CD4-positive, alpha-beta T cell treated with Interleukin-2 at 100 ng/mL for 4 hours (primary cell): ENCODE measurements at places on chromosomes 2 and 18.

- DNase-seq, result no peak
Measured at GRCh38 chr18:51753365-51754057, 556.0 kb upstream of the MEX3C start.

GRCh38 chr2:201500534-201500933 is 49.0 kb downstream of the STRADB start:
- DNase-seq, result no peak

DNA sequence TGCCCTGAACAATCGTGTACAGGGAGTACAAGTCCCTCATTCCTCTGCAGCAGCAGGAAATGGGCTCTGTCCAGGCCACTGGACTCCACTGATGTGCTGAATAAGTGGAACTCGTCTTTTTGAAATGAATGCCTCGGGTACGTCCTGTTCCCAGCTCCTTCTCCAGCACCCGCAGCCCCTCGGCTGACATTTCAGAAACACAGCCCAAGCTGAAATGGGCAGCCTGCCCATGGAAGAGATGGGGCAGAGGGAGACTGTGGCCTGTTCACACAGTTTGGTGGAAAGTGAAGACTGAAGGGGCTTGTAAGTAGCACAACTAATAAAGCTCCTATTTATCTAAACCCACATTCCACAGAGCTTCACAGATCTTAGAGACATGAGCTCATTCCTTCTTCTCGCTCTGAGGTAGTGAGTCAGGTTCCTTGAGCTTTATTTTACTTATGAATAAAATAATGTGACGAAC is 498.6 kb downstream of the TXNL1 start:
- no peak for DNase-seq

DNA sequence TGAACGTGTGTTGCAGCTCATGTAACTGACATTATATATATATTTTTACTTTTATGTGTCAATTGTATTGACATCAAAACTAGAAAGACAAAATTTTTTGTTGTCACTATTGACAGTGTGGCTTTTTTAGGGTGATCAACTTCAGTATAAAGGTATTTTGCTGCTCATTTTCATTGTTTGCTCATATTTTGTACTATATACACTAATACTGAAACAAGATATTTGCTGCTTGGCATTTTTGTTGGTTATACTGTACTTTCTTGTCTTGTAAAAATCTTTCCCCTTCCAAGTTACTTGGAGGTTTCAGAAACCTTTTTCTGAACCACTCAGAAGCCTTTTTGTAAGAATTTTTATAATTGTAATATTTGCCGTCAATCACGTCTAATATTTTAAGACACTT is 16.5 kb downstream of the AFTPH start:
- no peak for DNase-seq

DNA sequence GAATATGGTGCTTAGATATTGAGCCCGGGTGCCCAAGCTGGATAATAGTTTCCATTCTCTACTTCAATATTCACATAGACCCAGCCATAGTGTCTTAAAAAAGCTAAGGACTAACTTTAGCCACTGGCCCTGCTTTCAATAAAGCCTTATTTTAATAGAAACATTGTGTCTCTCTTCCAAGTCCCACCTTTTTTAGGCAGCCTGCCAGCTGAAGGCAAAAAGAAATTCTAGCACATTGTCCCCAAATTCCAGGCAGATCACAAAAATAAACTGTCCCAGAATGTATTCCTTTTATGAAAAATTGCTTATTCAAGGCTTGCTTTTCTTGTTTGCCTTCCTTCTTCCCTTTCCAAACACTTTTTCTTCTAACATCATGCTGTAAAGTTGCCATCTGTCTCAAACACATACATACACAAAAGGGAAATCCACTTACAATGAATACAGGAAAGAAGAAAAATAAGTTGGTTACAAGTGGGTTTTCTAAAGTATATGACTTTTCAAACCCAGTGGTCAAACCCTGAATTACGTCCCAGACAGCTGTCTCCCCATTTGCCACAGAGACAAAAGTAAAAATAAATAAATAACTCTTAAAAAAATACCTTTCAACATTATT is 778.5 kb downstream of the BCL11A start:
- no peak for DNase-seq

GRCh38 chr2:239896075-239896474 is 129.1 kb downstream of the NDUFA10 start:
- DNase-seq, result no peak

- peak; percentile 70 for DNase-seq
Measured at GRCh38 chr2:218284106-218284811, 8.0 kb downstream of the TMBIM1 start.

- no peak for DNase-seq
Measured at GRCh38 chr2:105854972-105855371, 110.3 kb downstream of the NCK2 start.

DNA sequence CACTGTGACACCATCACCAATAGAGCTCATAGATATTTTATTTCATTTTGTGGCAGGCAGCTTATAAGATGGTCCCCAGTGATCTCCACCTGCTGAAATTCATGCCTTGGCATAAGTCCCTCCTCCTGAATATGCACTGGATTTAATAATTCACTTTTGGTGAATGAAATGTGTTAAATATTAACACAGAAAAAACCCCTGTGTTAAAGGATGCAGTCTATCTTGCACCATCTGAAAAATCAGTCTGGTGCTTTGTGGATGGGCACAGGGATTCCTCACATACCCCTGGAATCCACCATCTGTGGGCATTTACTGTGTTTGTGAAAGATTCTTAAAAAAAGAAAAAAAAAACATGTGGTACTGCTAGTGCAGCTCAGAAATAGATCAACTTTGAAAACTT is 26.1 kb upstream of the WIPF1 start:
- no peak for DNase-seq

- peak; percentile 21 for DNase-seq
Measured at GRCh38 chr2:204691911-204692510, 146.7 kb downstream of the PARD3B start.

- no peak for DNase-seq
Measured at GRCh38 chr2:15912203-15912602, 28.1 kb upstream of the MYCN start.

- no peak for DNase-seq
Measured at GRCh38 chr2:160695402-160696086, 201.9 kb upstream of the RBMS1 start.

GRCh38 chr2:145753966-145754365 is 1234.0 kb upstream of the ZEB2 start:
- DNase-seq, result no peak

GRCh38 chr2:68263632-68264031 is 11.3 kb upstream of the PPP3R1 start:
- DNase-seq, result no peak

- no peak for DNase-seq
Measured at GRCh38 chr18:6497543-6497942, 82.8 kb upstream of the L3MBTL4 start.

DNA sequence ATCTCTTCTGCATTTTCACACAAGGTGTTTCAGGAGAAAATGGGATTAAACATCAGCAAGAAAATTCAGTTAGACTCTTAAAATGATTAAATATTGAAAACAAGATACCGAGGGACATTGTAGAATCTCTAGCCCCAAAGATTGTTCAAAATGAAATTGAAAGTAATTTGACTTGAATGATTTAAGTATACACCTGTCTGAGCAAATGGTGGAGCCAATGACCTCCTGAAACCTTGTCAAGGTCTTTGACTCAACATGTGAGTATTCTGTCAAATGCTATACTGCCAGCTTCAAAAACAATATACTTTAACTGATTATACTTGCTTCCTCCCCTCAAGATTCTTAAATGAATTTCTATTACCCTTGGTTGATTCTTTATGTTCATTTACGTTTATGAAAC is 411.0 kb downstream of the DCC start:
- DNase-seq, result no peak

DNA sequence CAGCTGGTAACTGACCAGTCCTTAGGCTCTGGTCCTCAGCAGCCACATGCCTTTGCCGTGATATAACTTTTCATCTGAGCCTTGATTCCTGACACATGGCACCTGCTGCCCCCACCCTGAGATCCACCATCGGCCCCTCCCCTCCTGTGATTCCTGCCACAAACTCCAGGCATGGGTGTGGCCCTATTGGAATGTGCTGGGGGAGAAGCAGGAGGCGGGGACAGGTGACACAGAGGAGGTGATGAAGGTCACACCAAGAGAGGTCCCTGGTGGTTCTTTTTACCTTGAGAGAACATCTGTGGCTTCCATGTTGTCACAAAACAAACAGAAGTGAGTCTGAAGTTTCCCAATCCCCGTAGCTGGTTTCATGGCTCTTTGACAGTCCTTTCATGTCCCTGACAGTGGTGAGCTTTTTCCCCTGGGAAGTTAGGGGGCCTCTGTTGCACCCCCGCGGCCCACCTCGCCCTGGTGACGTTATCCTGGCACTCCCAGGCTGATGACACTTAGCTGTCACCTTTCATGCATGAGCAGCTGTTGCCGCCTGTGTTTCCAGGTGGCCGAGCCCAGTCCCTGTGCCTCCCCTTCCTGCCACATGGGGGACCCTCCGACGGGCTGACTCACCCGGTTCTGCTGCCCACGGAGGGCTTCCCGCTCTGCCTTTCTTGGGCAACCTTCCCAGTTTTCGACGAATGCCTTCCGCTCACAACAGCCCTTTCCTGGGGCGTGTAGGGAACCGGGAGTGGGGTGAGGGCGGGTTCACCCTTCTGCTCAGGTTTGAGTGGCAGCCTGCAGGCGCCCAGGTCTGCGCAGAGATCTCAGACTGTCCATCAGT is 66.3 kb upstream of the GLI2 start:
- no peak for DNase-seq

GRCh38 chr2:105138643-105139042 is 100.8 kb downstream of the MRPS9 start:
- no peak for DNase-seq

GRCh38 chr2:144922519-144922918 is 402.6 kb upstream of the ZEB2 start:
- DNase-seq, result no peak

GRCh38 chr18:48695671-48696070 is 156.8 kb downstream of the CTIF start:
- DNase-seq, result no peak

GRCh38 chr2:191617575-191617974 is 60.4 kb upstream of the NABP1 start:
- peak; percentile 81 for DNase-seq

DNA sequence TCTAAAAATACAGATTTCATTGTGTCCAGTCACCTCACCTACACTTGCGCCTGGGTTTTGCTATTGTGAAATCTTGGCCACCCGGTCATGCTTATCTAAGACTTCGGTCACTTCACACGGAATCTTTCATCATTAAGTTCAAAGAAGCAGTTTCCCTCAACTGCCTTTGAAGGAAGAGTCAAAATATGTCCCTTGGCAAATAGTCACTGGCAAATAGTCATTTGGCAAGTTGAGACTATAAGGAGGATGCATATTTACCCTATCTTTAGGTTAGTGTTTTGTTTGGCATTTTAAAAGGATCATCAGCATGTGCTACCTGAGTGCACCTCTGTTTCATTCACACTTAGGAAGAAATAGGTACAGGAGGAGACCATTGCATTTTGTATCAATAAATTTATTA is 95.9 kb downstream of the FEZ2 start:
- DNase-seq, result no peak

- no peak for DNase-seq
Measured at GRCh38 chr2:193738892-193739291, 1544.2 kb upstream of the TMEFF2 start.

DNA sequence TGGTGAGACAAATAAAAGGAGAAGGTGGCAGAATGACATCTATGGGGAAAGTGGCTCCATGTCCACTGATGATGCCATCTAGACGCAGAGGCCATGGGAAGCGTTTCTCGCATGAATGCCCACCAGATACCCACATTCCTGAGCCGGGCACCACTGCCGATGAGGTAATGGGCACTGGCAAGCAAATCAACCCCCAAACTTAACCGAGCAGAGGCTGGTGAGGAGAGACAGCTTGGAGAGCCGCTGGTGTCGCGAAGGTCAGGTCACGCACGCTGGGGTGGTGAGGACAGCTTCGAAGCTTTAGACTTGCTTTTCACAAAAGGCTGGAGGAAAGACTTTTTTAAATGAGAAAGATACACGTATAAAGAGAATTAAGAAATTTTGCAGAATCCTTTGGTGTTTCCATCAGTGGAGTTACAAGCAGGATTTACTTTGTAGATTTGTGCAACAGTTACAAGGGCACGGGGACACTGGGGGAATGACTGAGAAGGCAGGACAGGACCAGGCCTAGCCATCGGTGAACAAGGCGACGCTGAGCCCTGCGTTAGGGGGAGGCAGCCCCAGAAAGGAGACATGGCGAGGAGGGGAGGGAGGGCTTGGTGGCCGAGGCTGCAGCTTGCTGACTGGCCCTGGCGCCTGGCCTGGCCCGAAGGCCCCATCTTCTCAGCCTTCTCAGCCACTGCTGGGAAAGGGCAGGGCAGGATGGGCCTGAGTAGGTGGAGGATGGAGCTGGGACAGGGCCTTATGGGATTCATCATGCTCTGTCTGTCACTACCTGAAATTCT is 83.9 kb upstream of the HDAC4 start:
- no peak for DNase-seq

GRCh38 chr18:66833646-66834045 is 229.8 kb upstream of the CDH19 start:
- no peak for DNase-seq

DNA sequence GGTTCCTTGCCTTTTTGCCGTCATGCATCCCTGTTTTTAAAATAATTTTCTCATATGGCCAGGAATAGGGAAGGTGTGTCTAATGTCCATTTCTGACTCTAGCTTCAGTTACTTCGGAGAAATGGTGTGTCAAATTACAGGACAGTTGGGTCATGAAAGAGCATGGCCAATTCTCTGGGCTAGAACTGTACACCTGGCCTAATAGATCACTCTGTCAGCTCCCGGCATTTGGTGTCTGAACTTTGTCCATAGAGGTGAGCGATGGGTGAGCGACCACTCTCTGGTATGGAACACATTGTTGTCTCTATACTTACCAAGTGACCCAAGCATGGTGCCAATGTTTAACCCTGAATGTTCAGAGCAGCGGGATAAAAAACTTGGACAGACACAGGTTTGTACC is 38.3 kb upstream of the ASB18 start:
- no peak for DNase-seq

DNA sequence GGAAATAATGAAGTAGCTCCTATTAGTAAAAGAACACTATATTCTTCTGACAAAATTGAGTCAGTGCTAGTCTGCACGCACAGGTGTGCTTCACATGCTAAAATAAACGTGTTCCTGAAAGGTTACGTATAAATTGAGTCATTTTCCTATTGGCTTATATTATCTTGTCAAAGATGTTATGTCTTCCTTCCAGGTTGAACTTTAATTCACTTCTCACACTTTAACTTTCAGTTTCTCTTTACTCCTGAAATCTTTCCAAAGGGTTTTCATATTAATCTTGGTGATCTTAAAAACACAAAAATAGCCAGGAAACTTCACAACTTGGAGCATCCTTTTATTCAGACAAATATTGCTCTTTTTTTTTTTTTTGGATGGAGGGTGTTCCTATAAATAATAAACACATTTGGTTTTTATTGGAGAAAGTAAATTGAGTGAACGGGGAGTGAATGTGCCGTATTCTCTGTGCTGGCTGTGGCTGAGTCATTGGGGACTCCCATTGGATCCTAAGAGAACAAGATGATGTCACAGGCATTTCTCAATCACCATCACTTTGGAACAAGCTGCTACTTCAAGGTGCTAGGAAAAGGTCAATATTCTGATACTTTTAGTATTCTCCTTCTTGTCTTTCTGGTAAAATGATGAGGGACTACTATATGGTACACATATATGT is 150.2 kb upstream of the SPATS2L start:
- no peak for DNase-seq
